Adipocyte (in vitro differentiated cells): ENCODE measurements at places on chromosomes 13 and 19.

GRCh38 chr19:44476559-44477408, 23.5 kb downstream of the ZNF180 start:
- peak; percentile 13 for DNase-seq

- no peak for DNase-seq
Measured at GRCh38 chr13:25171170-25171516, 945 bp downstream of the AMER2 start.

DNA sequence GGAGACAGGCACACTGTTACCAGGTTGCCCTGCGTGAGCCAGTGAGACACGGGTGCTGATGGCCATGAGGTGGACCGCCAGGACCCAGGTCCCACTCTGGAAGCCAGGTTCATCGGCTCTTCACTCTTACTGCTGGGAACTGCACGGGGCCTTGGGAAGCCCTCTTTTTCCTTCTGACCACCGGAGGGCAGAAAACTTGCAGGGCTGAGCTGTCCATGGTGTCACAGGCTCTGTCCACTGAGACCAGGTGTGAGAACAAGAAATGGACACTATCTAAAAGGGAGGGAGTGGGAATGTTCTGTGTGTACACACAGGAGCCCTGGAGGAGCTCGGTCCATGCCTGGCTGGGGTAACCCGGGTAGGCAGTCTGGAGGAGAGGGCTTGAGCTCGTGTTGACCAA, 93.4 kb downstream of the UQCRFS1 start:
- no peak for DNase-seq

DNA sequence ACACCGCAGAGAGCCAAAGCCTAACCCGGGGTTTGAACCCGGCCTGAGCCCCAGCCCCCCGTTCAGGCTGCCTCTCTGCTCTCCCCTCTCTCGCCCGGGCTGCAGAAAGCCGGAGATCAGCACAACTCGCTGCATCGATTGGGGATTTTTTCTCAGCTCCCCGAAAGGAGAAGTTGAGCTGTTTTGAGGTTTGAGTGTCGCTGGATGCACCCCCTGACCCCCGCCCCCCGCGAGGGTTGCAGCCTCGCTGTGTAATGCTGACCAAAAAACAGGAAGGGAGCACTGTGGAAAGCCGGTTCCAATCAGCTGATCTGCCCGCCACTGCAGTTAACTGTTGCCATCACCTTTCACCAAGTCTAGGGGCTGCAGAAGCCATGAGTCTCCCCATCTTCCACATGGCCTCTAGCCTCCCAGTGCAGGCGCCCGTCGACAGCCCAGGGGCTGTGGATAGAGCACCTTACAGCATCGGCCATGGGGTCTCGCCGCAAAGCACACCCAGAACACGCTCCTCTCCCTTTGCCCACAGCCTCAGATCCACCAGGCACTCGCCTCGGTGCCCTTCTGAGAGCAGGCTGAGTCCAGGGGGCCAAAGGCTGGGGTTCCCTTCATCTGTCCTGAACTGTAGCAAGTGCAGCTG, 34.5 kb downstream of the MYO9B start:
- no peak for DNase-seq

- DNase-seq: no peak
Measured at GRCh38 chr13:36413161-36413560, 19.1 kb upstream of the CCNA1 start.

DNA sequence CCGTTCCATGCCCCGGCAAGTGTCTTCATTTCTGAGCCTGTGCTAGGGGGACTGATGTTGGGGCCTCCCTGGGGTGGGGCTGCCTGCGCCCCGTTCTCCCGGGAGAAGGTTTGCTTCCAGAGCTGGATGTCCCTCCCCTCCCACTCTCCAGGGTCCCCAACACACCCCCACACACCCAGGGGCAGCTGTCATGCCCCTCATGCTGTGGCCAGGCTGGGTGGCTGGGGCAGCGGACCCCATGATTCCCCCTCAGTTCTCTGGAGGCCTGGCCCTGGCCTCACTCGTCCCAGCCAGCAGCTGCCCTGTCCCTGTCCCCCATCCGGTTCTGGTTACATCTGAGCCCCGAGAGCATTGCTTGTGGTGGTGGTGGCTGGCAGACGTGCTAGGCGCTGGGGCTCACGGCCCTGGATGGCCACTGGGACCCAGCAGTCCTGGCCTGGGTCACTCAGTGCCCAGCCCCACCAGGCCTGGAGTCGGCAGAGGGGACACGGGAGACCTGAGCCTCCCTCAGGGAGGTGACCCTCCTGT, 184.8 kb downstream of the KDM4B start:
- no peak for DNase-seq
